ENCODE measurements at places on chromosomes 16 and 17. TPM values are rescaled to one million over a fixed set of nuclear protein-coding genes. Genes with fewer than 3 reads are reported as not detected.

DNA sequence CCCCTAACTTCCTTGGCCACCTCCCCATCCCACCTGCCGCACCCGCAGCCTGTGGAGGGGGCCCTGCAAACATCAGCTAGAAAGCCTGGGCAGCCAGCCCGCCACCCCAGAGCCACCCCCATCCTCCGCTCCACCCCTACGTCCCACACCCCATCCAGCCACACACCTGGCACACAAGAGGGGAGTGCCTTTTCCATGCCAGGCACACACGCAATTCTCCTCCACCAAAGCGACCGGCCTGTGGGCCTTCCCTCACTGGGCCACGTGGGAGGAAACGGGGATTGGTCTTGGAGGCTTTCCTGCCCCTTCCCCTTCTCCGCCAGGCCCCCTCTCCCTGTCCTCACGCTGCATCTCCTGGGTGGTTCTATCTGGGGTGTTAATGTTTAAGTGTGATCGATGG lies 48.7 kb upstream of the TNRC6C start:
- DNase-seq = no peak

DNA sequence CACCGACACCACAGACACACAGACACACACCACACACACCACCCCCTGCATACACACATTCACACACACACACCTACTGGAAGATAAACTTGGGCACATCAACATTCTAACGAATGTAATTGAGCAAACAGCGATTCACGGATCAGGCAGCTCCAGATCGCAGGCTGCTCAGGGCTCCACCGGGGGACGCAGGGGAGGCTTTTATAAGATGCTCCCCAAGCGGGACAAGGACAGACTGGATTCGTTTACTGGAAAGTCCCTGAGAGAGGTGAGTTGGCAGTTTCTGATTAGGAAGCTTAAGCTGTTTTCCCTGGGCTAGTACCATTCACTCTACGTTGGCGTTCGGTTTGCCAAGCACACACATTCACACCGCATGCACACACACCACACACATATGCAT lies 281.3 kb downstream of the IRF8 start:
- peak; percentile 56 for DNase-seq

DNA sequence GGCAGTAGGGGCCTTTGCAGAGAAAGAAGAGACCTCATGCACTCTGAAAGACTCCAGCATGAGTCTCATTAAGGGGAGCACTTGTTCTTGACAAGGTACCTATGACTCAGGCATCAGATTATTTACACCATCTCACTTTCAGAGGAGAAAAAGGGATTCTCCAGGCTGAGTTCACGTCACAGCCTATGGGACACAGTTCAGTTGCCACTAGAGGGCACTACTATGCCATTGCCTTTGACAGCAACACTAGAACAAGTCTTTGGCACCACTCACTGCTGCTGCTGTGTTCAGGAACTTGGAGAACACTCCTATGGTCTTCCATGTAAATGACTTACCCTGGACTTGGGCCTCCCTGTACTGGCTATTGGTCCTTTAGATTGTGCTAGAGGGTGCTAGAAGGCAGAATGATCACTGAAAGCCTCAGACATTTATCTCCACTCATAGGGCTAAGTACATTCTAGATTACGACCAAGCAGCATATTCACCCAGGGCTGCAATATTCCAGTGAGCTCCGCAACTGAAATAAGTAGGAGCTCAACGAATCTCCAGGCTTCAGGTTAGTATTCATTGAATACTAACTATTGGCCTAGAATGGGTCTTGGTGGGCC lies 225.1 kb upstream of the CA10 start:
- no peak for DNase-seq

- peak; percentile 21 for DNase-seq
Measured at GRCh38 chr16:46972429-46973206, 856 bp downstream of the DNAJA2 start.

- DNase-seq = no peak
Measured at GRCh38 chr17:29584452-29585079, 4.9 kb downstream of the GIT1 start.

GRCh38 chr16:87007907-87008306 lies 309.3 kb downstream of the C16orf95 start:
- DNase-seq = no peak

GRCh38 chr17:45747911-45748310 lies 36.2 kb upstream of the CRHR1 start:
- no peak for DNase-seq

GRCh38 chr17:78366109-78366848 lies 6.4 kb upstream of the SOCS3 start:
- DNase-seq = no peak

The CIITA gene
- total RNA-seq = 18.8 TPM

Measured in lower leg skin (tissue), 4 donors.